Stimulated activated CD8-positive, alpha-beta memory T cell treated with anti-CD3 and anti-CD28 coated beads, Interleukin-4, amount 100 ng/mL, for 48 hours (primary cell): ENCODE measurements at places on chromosomes 5 and 9.

DNA sequence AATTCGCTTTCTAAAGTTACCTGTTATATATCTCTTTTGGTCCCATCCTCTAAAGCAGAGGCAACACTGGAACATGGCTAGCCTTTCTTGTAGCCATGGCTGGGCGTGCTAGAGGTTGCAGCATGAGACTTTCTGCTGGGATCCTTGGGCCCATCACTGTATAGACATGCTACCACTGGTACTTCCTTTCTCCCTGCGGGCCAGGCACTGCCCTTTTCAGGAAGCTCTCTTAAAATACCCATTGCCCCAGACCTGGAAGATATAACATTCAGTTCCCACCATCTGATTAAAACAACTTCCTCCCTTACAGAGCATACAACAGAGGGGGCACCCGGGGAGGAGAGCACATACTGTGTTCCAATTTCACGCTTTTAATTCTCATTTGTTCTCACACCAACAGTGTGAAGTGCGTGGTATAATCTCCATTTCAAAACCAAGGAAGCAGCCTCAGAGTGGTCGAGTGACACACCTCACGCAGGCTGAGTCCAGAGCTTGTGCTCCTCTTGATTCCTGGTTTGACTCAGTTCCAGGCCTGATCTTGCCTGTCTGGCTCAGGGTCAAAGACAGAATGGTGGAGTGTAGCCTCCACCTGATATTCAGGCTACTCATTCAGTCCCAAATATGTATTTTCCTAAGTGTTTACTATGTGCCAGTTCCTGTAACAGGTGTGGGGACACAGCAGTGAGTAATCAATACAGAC lies 22.6 kb downstream of the PTGS1 start:
- DNase-seq: peak; percentile 5

DNA sequence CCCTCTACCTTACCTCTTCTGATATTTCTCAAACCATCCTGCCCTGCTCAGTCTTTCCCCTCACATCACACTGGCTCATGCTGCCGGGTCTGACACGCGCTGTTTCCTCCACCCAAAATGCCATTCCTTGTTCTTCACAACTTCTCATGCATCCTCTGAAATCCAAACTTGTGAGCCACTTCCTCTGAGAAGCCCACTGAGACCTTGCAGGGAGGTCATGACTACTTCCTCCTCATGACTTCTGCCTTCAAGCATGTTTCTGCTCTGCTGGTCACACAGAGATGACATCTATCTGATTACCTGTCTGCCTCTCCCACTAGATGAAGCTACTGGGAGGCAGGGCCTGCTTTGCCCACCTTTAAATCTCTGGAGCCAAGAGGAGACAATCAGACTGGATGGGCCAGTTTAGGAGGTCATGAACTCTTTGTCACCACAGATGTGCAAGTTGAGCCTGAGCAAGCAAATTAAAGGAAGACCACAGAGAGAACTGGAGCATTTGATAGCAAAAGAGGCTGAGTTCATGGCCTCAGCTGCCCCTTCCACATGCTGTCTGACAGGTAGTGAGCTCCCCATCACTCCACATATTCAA lies 119.8 kb upstream of the TBC1D2 start:
- no peak for DNase-seq

DNA sequence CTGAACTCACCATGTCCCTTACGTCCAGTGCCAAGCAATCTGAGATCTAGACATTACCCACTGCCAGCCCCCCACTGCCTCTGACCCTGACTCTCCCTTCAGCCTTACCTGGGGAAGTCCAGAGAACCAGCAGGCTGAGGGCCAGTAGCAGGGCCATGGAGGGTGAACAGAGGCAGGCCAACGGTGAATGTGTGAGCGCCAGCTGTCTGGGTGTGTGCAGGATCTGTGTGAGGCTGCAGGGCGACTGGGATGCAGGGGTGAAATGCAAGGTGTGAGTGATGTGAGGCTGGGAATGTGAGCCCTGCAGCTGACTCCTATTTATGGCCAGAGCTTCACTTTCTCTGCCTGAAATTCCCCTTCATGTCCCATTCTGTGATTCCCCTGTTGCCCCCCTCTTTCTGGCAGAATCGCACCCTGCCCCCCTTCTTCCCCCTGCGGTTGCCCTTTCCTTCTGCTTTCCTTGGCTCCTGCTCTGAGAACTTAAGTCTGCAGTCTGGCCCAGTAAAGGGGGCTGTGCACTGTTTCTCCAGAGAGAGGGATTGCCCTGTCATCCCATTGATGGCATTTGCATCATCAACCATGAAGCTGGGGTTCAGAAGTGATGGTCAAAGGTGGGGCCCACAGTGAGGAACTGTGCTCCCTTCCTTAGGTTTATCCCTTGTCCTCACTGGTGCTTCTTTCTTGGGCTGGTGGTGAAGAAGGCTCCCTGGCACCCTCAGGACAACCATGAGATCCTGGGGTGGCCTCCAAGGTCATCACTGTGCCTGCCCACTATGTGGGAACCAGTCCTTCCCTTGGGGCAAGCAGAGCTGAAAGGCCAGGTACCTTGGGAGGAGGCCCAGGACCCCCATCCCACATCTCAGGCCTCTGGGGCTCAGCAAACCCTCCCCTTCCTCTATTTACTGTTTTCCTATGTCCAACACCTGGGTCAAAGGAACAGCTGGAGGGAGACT lies at the start of gene CCL19:
Gene CCL19 (minus strand): TSS at position 294 of the 953 bp plus-strand sequence. CDS start 137 bp downstream, at position 157.
- DNase-seq: no peak

- no peak for DNase-seq
Observed at GRCh38 chr5:53326424-53327153, 153.8 kb upstream of the FST start.

DNA sequence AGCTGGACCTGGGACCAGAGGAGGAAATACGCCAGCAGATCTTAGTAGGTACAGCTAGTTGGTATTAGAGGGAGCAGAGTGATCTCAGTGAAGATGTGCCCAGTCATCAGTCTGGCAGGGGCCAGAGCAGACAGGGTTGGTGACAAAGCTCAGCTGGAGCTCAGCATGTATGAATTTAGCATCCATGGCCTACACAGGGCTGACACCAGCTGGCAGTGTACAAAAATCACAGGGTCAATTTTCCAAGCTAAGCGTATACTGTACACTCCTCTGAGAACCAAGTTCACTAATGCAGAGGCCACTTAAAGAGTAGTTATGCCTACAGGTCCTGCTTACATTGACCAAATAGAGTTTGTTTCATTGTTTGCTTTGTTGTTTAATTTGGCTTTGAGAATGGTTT lies 146.6 kb downstream of the SLC24A2 start:
- DNase-seq: no peak

DNA sequence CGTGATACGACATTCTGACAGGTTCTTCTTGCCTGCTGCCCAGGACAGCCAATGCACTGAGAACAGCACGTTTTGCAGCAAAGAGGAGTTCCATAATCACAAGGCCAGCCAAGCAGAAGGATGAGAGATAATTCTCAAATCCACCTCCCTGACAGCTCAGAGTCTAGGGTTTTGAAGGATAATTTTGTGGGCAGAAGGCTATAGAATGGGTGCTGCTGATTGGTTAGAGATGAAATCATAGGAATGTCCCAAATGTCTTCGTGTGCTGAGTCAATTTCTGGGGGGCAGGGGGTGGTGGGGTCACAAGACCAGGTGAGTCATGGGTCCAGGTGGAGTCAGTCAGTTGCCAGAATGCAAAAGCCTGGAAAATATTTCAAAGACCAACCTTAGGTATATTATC lies 175.5 kb upstream of the SLC30A5 start:
- no peak for DNase-seq

- DNase-seq: no peak
Observed at GRCh38 chr5:86971034-86971571, 296.6 kb upstream of the RASA1 start.

GRCh38 chr9:35112257-35113020 lies 3.2 kb downstream of the ATOSB start:
- DNase-seq: no peak

GRCh38 chr5:67515020-67515689 lies 318.6 kb upstream of the CD180 start:
- DNase-seq: peak; percentile 46

DNA sequence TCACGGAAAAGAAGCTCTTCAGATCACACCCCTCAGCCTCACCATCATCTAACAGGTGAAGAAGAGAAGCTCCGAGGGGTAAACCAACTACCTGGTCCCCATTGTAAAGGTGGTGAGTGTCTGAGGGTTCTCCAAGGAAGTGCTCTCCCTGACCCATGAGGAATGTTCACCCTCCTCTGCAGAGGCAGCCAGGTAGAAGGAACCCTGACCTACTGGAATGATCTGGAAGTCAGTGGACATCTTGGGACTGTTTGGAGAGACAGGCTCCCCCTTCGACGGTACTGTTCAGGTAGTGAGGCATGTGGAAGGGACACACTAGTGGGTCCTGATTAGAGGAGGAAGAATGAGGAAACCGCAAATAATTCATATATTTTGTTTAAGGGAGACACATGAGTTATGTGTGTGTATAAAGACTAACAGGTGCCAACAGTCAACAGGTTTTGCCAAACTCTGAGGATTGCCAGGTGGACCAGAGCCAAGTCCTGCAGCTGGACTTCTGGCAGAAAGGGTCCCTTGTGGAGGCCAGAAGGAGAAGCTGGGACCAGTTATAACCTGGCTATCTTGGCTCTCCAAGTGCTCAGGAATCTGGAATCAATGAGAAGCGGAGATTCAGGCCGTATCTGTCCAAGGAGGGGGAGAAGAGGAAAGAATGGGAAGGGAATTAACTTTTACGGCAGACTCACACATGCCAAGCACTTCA lies 3.0 kb upstream of the ZBTB34 start:
- no peak for DNase-seq

GRCh38 chr9:108515856-108516255 lies 339.9 kb downstream of the ACTL7B start:
- no peak for DNase-seq

DNA sequence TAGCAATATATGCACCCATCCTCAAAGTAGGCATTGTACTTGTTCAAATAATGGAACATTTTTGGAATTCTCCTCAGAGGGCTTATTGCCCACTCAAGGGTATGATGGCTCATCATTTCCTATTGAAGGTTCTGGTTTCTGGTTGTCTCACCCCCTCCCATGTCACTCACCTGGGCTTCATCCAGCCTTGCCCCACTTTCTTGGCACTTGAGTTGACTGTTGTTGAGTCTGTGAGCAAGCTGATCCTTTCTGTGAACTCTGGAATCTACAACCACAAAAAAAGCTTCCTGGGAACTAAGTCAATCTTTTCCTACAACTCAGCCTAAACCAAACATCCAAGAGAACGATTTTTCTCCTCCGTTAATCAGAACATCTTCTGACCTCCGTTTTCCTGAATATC lies 73.9 kb upstream of the ANKH start:
- DNase-seq: no peak

- no peak for DNase-seq
Observed at GRCh38 chr9:89848060-89849040, 243.5 kb downstream of the GADD45G start.

DNA sequence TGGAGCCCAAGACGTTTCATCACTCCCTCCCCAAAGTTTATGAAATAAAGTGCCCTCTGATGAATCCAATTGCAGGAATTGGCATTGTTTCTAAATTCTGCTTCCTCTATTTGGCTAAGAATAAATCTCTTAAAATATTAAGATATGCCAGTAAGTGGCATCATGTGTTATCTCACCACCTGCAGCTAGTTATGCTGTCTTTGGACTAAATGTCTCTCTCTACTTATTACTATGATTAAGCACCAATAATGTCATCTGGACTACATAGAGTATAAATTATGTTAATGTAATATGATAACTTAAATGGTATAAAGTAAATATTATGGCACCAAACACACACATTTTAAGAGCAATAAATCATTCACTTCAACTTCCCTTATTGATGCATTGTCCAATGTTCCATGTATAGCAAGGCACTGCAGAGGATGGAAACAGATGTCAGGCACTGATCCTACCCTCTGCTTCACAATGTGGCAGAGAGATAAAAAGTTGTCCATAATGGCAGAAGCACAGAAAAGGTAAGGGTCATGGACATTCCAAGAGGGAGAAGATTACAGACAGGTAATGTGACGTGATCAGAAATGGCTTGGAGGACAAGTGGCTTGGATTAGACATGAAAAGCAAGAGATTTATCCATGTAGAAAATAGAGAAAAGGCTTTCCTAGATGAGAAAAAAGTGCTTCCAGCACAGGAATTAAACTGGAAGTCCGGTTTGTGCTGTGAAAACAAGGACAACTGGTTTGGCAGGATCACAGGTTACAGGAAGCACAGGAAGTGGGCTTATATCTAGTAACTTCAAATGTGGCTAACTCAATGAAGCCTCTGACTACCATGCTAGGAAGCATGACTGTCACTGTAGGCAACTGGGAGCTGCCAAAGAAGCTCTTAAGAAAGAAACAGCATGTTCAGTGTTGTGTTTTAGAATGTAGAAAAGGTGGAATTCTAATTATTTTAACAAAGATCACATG lies 26.7 kb downstream of the MARCHF11 start:
- no peak for DNase-seq

GRCh38 chr9:84932915-84933527 lies 263.5 kb downstream of the NTRK2 start:
- DNase-seq: no peak

- no peak for DNase-seq
Observed at GRCh38 chr5:96649251-96649662, 12.9 kb upstream of the CAST start.

DNA sequence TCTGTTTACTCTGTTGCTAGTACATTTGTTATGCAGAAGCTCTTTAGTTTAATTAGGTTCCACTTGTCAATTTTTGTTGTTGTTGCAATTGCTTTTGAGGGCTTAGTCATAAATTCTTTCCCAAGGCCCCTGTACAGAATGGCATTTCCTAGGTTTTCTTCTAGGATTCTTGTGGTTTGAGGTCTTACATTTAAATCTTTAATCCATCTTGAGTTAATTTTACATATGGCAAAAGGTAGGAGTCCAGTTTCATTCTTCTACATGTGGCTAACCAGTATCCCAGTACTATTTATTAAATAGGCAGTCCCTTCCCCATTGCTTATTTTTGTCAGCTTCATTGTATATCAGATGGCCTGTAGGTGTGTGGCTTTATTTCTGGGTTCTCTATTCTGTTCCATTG lies 792.4 kb downstream of the PTPRD start:
- DNase-seq: no peak

- no peak for DNase-seq
Observed at GRCh38 chr9:126299706-126300276, 26.8 kb upstream of the MVB12B start.

- DNase-seq: no peak
Observed at GRCh38 chr5:96962540-96962991, 26.7 kb downstream of the LNPEP start.

GRCh38 chr5:60207040-60207439 lies 313.5 kb upstream of the PDE4D start:
- DNase-seq: no peak

DNA sequence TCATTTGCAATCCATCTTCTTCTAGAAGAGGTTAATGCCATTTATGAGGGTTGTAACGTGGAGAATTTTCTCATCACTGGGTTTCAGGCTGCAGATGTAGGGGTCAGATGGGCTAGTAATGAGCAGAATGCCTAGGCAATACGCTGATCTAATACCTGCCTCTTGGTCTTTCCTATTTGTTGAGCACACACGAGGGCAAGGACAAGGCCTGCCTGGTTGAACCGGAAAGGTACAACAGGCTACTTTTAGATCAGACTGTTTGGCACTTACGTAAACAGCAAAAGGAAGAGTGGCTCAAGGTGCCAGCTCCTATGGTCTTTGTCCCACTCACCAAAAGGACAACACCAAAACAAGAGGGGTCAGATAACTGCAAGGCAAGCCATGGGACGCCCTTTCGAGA lies 24.0 kb upstream of the GNE start:
- no peak for DNase-seq
